AG08395 (cell line): ENCODE measurements at places on chromosomes 2 and 18.

DNA sequence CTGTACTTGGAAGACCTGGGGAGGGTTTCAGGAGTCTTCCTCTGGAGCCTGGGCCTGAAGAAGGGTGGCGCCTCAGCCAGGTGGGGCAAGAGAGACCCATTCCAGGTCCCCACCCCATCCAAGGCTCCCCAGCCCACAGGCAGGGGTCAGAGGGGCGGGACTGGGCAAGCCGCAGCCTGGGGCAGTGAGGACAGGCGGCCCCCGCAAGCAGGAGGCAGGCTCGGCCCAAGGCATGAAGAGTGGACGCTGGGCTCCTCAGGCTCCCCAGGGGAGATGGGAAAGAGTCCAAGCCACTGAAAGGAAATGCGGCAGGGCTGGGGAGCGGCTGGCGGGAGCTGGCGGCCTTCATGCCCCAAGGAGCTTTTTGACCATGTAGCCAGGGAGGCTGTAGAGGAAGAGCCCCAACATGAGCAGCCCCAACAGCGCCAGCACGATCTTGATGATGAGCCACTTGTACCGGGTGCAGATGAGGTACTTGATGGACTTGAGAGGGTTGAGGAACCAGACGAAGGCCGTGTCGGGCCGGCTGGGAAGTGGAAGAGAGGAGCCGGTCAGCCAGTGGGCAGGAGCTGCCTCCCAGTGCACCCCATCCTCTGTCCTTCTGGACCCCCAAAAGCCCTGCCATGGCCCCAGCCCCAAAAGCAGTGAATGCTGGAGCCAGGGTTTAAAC lies 20.1 kb downstream of the OTOF start:
- no peak for DNase-seq

- DNase-seq: no peak
Observed at GRCh38 chr18:49993299-49993698, 180.0 kb upstream of the ACAA2 start.

DNA sequence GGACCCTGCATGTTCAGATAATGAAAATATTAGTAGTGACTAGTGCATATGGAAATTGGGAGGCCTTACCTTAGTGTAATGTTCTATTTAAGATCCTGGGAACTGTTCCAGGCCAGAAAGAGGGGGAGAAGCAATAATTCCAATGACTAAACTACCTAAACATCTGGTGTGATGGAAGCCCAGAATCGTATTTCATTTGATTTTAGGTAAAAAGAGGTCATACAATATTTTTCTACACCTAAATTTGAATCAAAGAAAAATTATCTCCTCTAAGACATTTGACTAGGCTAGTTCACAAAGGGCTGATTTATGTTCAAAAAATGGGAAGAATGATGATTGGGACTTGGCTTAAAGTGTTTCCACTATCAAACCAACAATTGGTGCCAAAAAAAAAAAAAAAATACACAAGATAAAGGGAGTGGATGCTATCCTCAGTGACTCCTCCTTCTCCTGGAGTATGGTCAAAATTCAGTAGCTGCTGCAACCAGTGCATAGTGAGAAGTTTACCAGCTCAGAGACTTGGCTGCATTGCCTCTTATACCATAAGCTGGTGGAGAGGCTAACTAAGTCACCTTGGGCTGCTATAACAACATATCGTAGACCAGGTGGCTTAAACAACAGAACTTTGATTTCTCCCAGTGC lies 1038.3 kb upstream of the ACVR2A start:
- no peak for DNase-seq

DNA sequence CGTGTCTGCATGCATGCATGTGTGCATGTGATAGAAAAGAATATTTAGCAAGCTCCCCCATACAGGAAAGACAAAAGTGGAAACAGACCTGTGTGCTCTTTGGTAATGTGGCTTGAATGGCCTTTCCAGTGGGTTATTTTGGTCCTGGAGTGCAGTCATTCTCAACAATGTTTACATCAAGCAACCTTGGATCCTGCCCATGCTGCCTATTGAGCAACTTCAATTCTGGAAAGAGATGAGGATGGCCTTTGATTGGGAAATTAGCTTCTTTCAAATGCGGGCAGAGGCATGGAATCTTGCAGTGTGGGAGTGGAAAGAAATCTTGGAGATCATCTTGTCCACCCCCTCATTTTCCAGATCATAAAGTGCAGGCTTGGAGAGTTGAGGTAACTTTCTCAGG lies 87.2 kb upstream of the SMAD2 start:
- no peak for DNase-seq

DNA sequence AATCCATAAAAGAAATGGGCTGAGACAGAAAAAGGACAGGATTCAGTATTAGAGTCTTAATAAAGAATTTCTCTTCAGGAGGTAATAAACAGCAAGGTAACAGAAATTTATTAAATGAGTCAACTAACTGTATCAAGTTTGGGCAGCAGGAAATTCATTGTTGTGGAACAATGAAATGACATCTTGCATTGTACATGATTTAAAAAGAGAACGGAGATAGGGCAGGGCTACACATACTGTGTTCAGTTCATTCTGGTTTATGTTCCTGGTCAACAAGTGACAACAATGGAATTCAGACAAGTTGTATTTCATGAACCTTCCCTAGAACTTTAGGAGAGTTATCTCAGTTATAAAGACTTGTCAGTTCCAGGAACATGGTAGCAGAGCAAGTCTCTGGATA lies 961.3 kb downstream of the SOCS6 start:
- DNase-seq: no peak

DNA sequence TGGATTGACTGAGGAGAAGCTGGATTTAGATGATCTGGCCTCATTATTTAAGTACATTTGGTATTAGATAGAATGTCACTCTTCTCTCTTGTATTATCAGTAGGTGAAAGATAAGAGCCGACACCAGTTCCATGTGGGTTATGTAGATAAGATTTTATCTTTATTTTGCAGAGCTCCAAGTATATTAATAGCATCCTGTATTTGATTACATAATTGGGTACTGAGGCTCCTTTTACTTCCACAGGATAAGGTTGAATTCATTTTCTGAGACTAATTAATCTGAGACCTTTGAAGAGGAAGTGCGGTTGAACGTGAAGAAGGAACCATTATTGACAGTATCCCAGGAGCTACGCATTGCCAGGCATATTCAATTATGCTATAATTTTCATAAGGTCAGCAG lies 32.8 kb upstream of the CD226 start:
- DNase-seq: no peak

DNA sequence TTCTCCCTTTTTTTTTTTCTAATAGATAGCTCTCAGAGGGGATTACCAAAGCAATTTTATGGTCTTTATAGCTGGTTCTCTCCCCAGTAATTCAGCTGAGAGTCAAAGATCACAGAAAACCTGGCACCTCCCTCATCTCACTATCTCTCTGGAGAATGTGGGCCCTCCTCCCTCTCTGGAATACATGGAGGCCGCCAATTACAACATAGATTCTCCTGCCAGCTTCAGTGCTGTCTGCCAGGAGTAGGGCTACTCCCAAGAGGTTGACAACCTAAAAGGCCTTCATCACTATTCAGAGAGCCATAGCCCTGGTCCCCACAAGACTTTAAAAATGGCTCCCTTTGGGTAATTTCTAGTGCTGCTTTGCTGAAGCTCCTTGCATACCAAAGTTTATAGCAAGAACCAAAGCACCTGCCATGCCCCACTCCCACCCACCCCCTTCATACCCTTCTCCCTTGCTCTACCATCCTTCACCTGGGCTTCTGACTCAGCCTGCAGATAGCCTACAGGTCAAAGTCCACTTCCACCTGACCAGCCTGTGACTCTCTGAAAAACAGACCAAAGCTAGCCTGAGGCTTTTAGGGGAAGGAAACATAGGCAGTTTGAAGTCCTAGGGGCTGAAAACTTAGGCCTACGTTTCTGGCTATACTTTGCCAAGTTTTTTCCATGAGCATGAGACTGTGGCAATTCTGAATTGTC lies 472.3 kb downstream of the TNS1 start:
- no peak for DNase-seq

DNA sequence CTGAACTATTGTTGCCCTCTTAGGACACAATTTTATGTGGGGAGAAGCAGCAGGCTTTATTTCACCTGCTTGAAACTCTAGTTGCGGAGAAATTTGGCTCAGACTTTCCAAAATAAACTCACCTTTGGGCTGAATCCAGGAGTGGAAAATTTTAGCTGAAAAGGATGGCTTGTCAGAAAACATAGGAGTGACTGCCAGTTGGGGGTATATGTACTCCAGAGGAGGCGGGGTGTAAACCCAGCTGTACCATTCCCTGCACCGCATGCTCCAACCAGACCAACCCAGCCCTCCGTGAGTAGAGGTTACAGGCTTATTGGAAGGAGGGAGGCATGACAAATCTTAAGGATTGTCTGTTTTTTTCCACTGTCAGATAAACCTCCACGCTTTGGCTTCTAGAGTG lies 53.8 kb downstream of the PRKCE start:
- no peak for DNase-seq

DNA sequence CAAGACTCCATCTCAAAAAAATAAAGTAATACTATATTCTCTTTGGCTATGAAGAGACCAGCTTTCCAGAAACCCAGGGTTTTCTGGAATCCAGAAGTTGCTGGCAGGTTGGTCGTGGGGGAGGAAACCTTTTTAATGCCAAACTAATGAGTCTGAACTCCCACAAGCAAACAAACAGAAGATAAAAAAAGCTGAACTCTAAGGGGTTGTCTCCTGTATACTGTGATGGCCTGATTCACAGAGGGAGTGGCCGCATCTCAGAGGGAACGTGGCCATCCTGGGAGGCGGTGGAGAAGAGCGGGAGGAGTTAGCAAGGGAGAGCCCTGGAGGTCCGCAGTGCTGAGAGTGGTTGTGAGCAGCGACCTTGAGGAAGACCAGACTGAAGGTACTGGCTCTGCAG lies 36.1 kb downstream of the LIMS1 start:
- peak; percentile 26 for DNase-seq

DNA sequence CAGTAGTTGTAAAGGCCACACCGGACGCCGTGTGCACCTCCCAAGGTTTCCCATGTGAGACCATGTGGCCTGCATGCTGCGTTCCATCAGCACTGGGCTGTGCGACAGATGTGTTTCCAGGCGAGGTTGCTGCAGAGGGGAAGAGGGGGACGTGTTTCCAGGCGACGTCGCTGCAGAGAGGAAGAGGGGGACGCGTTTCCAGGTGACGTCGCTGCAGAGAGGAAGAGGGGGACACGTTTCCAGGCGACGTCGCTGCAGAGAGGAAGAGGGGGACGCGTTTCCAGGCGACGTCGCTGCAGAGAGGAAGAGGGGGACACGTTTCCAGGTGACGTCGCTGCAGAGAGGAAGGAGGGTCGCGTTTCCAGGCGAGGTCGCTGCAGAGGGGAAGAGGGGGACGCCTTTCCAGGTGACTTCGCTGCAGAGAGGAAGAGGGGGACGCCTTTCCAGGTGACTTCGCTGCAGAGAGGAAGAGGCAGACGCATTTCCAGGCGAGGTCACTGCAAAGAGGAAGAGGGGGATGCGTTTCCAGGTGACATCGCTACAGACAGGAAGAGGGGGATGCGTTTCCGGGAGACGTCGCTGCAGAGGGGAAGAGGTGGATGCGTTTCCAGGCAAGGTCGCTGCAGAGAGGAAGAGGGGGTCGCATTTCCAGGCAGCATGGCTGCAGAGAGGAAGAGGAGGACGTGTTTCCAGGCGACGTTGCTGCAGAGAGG lies 24.5 kb downstream of the NFATC1 start:
- no peak for DNase-seq

DNA sequence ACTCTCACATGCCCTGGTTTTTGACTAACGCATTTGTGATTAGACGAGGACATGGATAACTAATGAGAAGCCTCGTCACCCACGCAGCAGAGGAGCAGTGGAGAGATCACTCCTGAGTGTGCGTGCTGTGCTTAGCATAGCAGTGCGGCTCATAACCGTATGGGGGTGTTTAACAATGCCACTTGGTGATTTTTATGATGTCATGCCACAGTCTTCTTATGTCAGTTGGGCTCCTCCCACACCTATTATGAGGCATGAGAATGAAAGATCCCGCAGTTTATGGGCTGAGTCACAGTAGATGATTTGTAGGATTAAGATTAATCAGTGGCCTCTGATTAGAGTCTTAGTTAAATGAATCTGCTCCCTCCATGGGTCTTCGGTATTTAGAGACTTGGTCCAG lies 2.5 kb upstream of the SMIM21 start:
- no peak for DNase-seq

DNA sequence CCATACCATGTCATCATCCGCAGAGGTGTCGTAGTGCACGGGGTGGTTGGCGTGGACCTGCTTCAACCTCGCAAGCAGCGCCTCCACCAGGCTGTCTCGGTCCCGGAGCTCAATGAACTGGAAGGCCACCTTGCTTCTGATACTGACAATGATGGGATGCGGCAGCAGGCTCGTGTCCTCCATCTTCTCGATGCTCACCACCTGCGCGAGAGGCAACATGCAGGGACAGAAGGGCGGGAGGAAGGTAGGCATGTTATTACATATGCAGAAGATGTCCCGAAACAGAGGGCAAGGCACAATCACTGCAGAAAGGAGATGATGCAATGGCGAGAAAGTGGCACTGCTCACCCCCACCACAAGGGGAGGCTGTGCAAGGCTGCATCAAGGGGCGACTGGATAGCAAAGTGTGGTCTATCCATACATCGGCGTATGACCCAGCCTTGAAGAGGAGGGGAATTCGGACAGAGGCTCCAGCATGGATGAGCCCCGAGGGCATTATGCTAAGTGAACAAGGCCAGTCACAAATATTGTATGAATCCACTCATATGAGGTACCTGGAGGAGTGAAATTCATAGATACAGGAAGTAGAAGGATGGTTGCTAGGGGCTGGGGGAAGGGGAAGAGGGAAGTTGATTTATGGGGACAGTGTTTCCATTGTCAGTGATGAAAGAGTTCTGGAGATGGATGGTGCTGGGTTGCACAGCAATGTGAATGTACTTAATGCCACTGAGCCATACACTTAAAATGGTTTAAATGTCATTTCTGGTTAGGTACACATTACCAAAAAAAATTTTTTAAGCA lies 36.6 kb downstream of the RPL31 start:
- no peak for DNase-seq

GRCh38 chr2:48292393-48292792 lies 237.6 kb upstream of the STON1 start:
- no peak for DNase-seq

DNA sequence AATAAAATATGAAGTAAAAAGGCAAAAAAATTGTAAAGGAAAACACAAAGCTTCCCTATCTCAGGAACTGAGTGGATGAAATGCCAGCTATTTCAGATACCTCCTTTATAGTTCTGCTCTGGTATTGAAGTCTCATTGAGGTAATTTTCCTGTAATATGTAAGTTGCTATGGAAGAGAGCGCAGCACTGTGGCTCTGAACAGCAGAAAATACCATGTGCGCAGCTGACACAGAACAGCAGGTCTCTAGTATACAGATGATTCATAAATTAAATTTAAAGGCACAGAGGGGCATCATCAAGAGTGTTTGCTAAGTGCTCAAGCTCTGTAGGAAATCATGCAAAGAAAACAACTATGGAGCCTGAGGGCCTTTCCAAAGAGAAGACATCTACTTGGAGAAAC lies 315.3 kb upstream of the CDH7 start:
- no peak for DNase-seq

DNA sequence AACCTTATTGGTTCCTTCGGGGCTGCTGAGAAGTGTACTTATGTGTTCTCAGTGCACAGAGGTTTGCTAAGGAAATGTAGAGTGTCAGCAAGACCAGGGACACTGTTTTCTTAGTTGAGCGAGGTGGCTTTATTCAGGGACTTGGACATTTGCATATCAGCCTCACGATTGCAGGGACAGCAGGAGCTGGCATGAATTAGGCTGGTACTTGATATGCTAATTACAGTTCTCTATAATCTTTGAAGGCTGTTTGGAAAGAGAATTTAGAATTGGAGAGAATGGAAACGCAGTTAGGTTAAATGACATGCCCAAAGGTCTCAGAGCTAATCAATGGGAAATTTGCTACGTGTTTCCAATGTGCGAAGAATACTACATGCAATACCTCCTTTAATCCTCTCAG lies 18.7 kb upstream of the MTCL1 start:
- no peak for DNase-seq
